Brain pericyte (primary cell): ENCODE measurements at places on chromosomes 1 and 21.

DNA sequence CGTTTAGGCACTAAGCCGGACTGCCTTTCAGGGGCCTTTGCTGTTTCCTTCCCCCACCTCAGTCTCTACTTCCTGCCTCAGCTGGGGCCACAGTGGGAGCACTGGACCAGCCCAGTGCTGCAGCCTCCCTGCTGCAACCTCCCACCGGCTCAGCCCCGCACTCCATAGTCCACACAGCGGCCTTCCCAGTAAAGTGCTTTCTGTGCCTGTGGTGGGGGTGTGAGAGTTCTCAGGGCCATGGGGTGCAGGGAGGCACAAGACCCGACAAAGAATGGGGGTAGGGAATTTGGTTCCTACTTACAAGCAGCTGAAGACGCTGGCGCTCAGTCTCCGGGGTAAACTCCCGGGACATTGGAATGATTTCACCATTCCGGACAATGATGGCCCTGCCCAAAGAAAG is 3.5 kb downstream of the PPM1J start:
- DNase-seq, result no peak

- no peak for DNase-seq
Measured at GRCh38 chr1:157114183-157115121, 14.8 kb upstream of the ETV3L start.

DNA sequence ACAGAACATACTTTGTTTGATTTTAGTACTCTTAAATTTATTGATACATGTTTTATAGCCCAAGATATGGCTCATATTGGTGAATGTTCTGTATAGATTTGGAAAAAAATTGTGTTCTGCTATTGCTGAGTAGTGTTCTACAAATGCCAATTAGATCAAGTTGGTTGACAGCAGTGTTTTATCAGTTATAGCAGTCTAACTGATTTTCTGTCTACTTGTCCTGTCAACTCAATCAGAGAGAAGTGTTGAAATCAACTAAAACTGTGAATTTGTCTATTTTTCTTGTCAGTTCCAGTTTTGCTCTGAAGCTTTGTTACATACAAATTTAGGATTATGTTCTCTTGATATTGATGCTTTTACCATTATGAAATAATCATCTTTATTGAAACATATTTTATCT is 14.7 kb upstream of the MT1HL1 start:
- no peak for DNase-seq

DNA sequence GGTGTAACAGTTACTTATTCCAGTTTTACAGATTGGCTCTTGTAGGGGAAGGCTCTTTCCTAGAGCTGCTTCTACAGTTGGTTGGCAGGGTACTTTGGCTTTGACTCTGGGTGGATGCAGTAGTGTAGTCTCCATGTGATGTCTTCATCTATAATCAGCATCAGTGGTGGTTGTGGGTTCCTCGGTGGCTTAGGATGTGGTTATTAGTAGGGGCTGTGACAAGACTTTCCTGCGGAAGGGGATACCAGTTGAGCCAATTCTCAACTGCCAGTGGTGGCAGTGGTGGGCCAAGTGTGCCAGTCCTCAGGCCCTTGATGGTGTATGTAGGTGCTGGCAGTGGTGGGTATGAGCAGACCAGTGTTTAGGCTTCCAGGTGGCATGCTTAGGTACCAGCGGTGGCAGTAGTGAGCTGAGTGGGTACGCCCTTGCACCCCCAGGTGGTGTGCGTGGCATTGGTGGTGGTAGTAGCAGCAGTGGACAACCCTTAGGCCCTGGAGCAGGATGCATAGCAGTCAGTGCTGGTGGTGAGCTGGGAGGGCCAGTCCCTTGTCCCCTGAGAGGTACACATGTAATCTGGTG is 27.2 kb upstream of the KLF18 start:
- no peak for DNase-seq

- DNase-seq, result no peak
Measured at GRCh38 chr21:24486973-24487372, 1120.3 kb downstream of the MRPL39 start.

GRCh38 chr1:228332797-228333738 is 73.6 kb downstream of the TRIM11 start:
- no peak for DNase-seq

GRCh38 chr1:226816576-226816975 is 53.8 kb upstream of the PSEN2 start:
- no peak for DNase-seq

GRCh38 chr1:158105352-158106095 is 75.2 kb upstream of the CD1D start:
- no peak for DNase-seq

DNA sequence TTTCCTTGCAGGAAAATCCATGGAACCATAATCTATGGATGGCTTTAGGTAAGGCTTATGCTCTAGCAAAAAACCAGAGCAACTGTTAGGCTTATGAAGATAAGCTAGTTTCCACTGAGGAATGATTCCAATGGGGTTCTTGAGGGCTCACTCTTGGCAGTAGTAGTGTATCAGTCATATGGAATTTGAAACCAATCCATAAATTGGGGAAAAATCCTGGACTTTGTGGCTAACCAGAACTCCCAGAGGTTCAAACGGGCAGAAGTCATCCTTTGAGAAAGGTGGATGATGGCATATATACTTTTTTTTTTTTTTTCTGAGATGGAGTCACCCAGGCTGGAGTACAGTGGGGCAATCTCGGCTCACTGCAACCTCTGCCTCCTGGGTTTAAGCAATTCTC is 54.2 kb upstream of the ATF3 start:
- no peak for DNase-seq

- DNase-seq, result no peak
Measured at GRCh38 chr1:71641903-71642302, 561.1 kb upstream of the ZRANB2 start.

DNA sequence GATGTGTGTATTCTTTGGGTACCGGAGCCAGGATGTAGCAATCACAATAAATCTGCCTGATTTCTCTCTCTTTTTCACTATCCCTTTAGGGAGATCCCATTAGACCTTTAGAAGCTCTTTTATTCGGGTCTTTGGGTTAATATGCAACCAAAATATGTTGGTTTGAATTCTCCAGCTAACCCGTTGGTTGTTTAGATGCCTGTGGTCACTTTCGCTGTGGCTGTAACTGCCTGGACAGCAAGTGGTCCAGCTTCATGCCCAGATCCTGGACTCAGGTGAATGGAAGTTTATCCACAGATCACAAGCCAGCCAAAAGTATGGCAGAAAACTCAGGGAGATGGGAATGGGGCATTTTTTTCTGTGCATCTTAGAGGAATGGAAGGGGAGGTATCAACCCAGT is 12.3 kb downstream of the KAZN start:
- no peak for DNase-seq

- DNase-seq, result no peak
Measured at GRCh38 chr1:118958140-118958539, 30.0 kb downstream of the TBX15 start.

- DNase-seq, result no peak
Measured at GRCh38 chr1:159970932-159971342, 16.9 kb upstream of the SLAMF9 start.

DNA sequence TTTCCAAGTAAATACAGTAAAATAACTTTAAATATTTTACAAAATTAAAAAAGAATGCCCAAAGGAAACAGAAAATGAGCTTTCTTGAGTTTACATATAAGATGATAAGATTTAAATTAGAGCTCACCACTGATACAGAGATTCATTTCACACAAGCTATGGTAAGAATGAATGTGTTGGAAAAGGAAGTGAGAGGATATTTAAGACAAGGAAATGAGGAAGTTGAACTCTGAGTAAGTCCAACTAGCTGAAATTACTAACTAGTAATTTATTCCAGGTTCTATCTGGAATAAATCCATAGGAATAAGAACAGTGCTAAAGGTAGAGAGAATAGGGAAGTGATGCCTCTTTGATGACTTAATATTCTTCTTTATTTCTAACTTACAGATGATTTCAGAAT is 42.4 kb downstream of the FNBP1L start:
- DNase-seq, result no peak

GRCh38 chr1:160834945-160835565 is 27.6 kb downstream of the CD244 start:
- DNase-seq, result no peak

DNA sequence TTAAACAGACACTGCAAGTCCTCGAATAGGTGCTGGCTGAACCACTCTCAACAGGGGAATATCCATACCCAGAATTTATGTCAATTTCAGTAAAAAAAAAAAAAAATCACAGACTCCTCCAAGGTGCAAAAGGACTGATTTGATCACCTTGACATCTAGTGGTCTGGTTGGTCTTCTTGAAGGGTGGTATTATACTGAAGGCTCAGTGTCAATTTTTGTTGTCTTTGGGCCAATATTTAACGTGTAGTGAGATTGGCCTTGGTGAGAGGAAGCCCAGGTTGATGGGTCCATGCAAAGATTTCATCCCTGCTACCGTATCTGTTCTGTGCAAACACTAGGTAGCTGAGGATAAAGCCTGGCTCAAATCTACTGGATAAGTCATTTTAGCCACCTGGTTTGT is 4.0 kb upstream of the GBP5 start:
- DNase-seq, result no peak

GRCh38 chr1:160741092-160741501 is 2.0 kb downstream of the SLAMF7 start:
- DNase-seq, result no peak

DNA sequence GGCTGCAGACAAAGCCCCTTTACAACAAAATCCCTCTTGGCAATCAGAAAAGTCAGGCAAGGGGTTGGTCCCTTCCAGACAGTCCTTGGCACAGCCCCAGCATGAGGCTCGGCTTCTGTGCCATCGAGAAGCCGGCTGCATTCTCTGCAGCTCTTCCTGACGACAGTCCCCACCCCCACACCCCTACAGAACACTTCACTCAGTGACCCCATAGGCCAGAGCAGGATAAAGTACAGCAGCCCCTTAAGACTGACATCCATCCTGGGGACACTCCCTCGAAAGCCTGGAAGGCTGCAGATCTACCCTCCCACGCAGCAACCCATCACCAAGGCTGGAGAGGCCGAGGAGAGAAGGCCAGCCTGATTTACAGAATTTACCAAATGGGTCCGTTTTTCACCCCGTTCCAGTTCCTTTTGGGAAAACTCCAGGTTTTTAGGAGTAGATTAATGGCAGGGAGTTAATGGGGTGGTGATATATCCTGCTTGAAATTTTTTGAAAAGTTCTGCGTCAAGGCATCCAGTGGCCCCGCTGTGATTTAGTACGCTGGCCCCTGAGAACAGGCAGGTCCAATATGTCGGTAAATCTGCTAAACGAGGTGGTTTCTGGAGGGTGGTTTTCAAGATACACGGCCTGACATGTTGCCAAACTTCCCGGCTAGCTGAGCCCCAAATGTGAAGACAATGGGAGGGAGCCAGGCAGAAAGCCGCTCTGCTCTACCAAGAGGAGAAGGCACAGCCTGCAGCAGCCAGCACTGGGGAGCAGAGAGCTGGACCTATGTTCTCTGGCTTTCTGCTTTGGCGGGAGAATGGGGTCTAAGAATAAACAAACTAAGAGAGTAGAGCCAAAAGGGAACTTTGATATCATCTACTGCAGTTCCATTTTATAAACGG is 81.7 kb downstream of the SSBP3 start:
- no peak for DNase-seq

DNA sequence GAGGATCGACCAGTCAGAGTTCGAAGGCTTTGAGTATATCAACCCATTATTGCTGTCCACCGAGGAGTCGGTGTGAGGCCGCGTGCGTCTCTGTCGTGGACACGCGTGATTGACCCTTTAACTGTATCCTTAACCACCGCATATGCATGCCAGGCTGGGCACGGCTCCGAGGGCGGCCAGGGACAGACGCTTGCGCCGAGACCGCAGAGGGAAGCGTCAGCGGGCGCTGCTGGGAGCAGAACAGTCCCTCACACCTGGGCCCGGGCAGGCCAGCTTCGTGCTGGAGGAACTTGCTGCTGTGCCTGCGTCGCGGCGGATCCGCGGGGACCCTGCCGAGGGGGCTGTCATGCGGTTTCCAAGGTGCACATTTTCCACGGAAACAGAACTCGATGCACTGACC is 9.6 kb downstream of the FAAP20 start:
- DNase-seq, result no peak

- no peak for DNase-seq
Measured at GRCh38 chr21:38032082-38032801, 116.0 kb upstream of the KCNJ6 start.

- DNase-seq, result no peak
Measured at GRCh38 chr21:32611471-32611997, 643 bp downstream of the CFAP298 start.

DNA sequence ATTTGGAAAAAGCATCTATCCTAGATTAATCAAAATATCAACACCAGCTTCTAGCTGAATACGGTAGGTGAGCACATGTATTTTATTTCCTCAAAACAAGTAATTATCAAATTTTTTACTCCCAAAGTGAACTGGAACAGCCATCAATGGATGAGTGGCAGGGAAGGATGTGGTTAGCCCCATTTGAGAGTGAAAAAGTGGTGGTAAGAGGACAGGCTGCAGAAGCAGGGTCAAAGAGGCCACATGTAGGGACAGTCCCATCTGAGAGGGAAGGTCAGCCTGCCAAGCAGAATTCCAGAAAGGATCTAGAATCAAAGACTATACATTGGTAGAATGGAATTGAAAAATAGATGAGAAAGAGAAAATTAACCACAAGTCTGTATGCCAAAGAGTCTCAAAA is 163.8 kb downstream of the SMYD3 start:
- DNase-seq, result no peak

- DNase-seq, result no peak
Measured at GRCh38 chr21:18041012-18041411, 203.6 kb upstream of the CHODL start.

- DNase-seq, result no peak
Measured at GRCh38 chr1:111320066-111320879, 29.6 kb downstream of the CHIA start.

DNA sequence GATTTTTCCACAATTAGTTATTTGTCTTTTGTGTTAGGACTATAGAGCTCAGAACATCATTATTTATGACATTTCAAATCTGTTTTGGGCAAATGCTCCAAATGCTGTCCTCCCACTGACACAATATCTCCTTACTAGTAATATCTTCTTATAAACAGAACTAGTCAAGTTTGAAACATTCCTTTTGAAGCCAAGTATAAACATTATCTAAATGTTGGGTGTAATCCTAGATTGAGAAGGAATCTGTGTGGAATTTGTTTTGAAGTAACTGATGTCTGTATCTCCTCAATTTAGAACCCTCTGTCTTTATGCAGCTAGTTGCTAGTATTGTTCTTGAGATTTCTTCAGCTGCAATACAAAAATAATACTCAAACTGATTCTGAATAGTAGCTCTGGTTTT is 28.5 kb upstream of the PAXBP1 start:
- no peak for DNase-seq

DNA sequence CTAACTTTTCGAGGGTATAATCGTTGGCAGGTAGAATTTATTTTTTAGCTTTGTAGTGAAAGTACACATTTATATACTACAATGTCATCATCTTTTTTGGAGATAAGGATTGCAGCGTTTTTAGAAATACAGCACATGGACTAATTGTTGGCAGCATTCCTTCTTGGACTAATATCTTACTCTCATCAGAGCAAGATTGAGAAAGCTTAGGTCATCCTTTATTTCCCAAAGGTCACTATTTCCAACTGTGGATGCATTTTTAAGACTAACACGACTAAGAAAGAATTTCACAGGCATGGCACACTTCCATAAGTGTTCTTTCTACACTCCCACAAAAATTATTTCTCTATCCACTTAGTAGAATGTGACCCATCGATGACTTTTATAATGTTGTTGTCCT is 732.3 kb downstream of the NCAM2 start:
- no peak for DNase-seq

GRCh38 chr21:39111931-39112550 is 71.2 kb downstream of the PSMG1 start:
- no peak for DNase-seq
